Stimulated activated effector memory CD8-positive, alpha-beta T cell treated with anti-CD3 and anti-CD28 coated beads, Interleukin-12 subunit alpha, Interleukin-12 subunit beta, amount 100 ng/mL, for 72 hours (primary cell): ENCODE measurements at places on chromosomes 6 and 20.

- no peak for DNase-seq
These were observed 41.9 kb downstream of the PTGIS start for GRCh38 chr20:49526056-49526455.

- no peak for DNase-seq
These were observed 102.6 kb upstream of the TNFAIP3 start for GRCh38 chr6:137764464-137764863.

- DNase-seq: no peak
These were observed 48.1 kb upstream of the MYL9 start for GRCh38 chr20:36493051-36493800.

- DNase-seq: no peak
These were observed 395.9 kb downstream of the PREX1 start for GRCh38 chr20:48431653-48432493.

- peak; percentile 98 for DNase-seq
These were observed at the start of gene TFEB for GRCh38 chr6:41735427-41736185. Gene TFEB (minus strand): TSS chr6:41735608. CDS start chr6:41691213, 44,395 bp downstream.

DNA sequence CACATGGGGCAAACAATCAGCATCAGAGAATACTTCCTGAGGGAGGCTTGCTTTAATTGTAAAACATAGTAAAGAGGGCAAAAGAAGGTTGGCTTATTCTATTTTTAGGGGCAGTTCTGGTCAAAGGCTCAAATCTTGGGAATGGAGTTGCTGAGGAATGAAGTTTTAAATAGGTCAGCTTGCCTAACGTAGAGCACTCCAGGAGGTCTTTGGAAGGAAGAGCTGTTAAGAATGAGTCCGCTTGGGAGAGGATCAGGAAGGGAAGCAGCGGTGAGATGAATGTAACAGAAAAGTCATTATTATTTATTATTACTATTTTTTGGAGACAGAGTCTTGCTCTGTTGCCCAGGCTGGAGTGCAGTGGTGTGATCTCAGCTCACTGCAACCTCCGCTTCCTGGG, 108.7 kb downstream of the ZFAND3 start:
- DNase-seq: no peak

DNA sequence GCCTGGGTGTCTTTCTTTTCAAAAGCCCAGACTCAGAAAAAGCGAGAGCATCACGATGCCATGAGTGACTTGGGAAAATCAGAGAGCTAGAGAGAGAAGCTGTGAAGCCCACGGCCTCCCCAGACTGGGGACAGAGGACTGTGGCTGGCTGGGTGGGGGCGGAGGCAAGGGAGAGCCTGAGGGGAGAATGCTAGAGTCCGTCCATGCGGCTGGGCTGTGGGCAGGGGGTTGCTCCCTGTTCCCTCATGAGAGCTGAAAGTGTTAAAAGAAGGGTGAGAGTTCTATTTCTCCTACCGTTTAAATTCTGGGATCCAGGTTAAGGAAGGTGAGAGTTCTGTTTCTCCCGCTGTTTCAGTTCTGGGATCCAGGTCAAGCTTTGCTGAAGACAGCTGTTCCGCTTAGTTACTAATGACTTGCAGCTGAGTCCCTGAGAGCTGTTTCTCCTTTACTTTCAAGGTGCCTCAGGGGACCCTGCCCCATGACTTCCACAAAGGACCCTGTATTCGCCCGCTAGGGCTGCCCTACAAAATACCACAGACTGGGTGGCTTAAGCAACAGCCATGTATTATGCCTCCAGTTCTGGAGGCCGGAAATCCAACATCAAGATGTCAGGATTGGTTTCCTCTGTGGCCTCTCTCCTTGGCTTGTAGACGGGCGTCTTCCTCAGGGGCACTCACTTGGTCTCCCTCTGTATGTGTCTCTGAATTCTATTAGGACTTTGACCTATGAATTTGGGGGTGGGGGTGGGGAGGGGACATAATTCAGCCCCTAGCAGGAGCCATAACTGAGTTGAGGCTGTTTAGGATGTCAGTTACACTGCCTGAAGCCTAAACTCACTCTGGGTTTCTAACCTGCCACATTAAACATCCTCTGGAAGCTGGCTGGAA, 127.0 kb downstream of the PXDC1 start:
- no peak for DNase-seq

DNA sequence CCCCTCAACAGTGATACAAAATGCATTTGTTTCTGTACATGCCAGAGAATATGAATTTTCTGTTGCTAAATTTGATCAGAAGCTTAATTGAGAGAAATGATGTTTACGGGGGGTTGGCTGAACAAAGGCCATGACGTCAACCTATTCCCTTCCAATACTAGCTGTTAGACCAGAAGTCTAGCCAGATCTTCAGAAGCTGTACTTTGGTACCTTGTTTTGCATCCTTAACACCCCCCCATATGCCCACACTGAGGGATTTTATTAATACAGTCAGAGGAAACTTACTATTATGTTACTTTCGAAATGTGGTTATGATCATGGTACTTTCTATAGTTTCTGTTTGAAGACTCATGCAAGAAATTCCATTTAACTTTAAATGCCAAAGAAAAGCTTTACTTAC, 3.1 kb downstream of the NCOA7 start:
- no peak for DNase-seq
